Skeletal muscle cell (primary cell): ENCODE measurements at places on chromosomes 2 and 18.

- no peak for DNase-seq
Measured at GRCh38 chr2:137221797-137222492, 456.6 kb downstream of the THSD7B start.

GRCh38 chr2:79638954-79639353 lies 126.1 kb downstream of the CTNNA2 start:
- DNase-seq, result no peak

DNA sequence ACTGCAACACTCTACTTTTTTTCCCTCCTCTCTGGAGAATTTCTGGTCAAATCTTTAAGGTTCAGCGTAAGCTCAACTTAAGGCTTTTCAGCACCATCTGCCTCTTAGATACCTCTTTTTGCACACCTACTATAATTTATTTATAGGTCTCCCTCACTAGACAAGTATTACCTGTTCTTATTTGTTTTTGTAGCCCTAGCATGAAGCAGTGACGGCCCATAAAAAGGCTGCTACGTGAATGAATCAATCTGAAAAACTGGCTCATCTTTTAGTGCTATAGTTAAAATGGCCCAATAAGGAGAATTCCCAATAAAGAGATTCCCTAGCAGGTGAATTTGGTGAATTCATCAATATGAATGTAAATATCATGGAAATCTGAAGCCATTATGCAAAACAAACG lies 6.5 kb downstream of the RNF149 start:
- DNase-seq, result no peak

DNA sequence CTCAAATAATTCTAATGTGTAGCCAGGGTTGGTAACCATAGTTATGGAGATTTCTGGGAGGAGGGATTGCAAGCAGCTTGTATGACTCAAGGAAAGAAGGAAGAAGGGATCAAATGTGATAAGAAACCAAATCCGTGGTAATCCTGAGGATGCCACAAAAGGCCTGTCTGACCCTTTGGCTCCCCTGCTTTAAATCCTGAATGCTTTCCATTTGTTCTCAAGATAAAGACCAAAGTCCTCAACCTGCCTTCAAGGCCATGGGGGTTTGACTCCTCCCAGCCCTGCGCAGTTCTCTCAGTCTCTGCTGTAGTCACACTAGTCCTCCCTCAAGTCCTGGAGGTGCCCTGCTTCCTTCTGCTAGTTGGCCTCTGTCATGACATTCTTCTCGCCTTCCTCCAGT lies 74.0 kb downstream of the SUMO1 start:
- DNase-seq, result no peak

DNA sequence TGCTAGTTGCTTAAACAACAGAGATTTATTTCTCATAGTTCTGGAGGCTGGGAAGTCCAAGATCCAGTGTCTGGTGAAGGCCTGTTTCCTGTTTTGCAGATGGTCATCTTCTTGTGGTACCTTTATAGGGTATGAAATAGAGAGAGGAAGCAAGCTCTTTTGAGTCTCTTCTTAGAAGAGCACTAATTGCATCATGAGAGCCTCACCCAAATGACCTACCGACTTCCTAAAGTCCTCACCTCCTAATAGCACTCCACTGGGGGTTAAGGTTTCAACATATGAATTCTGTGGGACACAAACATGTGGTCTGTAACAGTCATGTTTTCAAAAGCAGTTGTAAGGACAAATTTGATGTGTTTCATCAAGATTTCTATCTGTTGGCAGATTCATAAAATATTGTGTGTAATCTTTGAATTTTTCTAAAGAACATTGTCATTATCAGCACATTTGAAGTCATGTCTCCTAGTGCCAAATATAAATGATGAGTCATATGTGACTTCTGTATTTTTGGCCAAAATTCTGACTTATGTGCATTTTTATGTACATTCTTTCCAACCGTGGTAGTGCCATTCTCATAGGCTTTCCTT lies 45.3 kb downstream of the CD28 start:
- no peak for DNase-seq

DNA sequence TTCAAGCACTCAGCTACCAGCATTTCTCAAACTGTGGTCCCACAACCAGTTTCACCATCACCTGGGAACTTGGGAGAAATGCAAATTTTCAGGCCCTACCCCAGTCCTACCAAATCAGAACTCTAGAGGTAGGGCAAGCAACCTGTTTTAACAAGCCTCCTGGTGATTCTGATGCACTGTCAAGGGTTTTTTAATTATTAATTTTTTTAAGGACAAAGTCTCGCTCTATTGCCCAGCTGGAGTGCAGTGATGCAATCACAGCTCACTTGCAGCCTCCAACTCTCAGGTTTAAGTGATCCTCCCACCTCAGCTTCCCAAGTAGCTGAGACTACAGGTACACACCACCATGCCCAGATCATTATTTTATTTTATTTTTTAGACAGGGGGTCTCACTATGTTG lies 7.8 kb downstream of the ACMSD start:
- no peak for DNase-seq

- DNase-seq, result no peak
Measured at GRCh38 chr2:62141142-62141740, 54.7 kb upstream of the B3GNT2 start.

DNA sequence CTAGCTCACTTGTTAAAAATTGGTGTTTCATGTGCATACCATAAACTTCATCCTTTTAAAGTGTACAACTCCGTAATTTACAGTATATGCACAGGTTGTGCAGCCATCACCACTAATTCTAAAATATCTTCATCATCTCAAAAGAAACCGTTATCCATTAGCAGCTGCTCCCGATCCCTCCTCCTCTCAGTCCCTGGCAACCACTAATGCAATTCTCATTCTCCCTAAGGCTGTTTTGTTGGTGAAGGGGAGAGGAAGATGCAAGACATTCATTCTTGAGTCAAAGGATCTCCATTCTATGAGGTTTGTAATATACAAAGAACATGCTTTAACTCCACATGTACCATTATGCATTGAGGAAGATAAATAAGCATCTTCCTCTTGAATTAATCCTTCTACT lies 48.6 kb downstream of the RNU4ATAC start:
- no peak for DNase-seq

DNA sequence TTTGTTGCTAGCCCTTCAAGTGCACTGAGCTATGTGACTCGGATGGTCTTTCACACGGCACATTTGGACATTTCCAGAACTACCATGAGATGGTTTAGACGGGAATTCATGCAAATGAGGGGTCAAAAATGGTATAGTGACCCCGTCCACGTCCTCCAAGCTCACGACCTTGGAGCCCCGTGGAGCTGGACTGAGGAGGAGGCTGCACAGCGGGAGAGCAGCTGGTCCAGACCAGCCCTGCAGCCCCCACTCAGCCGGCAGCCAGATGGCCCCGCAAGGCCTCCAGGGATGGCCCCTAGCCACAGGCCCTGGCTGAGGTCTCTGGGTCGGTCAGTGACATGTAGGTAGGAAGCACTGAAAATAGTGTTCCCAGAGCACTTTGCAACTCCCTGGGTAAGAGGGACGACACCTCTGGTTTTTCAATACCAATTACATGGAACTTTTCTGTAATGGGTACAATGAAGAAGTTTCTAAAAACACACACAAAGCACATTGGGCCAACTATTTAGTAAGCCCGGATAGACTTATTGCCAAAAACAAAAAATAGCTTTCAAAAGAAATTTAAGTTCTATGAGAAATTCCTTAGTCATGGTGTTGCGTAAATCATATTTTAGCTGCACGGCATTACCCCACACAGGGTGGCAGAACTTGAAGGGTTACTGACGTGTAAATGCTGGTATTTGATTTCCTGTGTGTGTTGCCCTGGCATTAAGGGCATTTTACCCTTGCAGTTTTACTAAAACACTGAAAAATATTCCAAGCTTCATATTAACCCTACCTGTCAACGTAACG lies 88.8 kb downstream of the EPAS1 start:
- peak; percentile 37 for DNase-seq

DNA sequence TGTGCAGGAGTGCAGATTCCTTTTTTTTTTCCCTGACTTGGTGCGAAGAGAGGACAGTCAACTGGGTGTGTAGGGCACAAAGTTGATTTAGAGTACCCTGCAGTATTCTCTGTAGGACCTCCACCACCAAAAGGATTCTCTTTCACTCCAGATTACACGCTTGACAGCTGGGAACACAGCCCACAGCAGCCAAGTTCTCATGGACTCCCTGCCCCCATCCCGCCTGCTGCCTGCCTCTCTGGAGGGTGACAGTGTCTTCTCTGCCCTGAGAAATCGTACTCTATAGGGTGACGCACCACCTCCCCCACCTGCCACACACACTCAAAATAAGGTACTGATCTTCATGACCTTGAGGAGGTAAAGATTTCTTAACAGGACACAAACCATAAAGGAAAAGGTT lies 26.6 kb upstream of the IHH start:
- no peak for DNase-seq

GRCh38 chr2:104734937-104735586 lies 118.9 kb upstream of the POU3F3 start:
- peak; percentile 6 for DNase-seq

DNA sequence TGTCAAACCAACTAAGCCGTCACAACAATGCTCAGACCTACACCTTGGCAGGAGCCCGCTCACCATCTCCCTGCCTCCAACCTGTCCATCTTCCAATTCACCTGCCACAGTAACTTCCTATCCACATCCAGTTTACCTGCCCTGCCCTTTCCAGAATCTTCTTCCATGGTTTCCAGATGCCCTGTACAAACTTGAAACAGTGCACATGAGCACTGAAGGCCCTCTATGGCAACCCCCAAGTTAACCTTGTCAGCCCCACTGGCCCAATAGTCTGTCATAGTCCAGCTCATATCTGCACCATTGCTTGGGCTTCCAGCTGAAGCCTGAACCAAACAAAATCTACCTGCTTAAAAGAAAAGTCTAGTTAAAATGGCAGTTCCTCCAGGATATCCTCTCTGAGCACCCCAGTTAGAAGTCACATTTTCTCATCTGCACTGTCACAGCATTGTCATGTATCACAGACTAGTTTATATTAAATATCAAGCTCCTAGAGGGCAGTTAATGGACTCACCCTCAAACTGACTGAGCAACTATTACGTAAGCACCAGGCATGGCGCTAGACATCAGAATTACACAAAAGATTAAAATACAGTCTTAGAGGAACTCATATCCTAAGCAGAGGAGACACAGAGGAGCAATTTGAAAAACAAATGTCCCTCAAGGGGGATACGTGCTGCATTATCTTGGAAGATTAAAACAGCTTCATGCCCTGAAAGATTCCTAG lies 11.6 kb downstream of the NFE2L2 start:
- no peak for DNase-seq

DNA sequence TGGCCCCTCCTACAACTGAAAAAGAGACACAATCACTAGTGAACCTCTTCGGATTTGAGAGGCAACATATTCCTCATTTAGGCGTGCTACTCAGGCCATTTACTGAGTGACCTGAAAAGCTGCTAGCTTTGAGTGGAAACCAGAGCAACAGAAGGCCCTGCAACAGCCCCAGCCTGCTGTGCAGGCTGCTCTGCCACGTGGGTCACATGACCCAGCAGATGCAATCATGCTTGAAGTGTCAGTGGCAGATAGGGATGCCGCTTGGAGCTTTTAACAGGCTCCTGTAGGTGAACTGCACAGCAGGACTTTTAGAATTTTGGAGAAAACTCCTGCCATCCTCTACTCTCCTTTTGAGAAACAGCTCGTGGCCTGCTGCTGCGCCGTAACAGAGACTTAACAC lies 578.6 kb upstream of the RAB6C start:
- no peak for DNase-seq

DNA sequence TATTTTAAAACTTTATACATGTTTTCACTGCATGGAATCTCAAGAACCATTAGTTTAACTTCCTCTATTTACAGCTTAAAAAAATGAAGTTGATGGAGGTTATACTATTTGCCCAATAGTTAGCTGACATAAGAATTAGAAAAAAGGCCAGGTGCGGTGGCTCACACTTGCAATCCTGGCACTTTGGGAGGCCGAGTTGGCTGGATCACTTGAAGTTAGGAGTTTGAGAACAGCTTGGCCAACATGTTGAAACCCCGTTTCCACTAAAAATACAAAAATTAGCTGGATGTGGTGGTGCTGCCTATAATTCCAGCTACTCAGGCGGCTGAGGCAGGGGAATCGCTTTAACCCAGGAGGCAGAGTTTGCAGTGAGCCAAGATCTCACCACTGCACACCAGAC lies 125.1 kb upstream of the CDH19 start:
- no peak for DNase-seq

DNA sequence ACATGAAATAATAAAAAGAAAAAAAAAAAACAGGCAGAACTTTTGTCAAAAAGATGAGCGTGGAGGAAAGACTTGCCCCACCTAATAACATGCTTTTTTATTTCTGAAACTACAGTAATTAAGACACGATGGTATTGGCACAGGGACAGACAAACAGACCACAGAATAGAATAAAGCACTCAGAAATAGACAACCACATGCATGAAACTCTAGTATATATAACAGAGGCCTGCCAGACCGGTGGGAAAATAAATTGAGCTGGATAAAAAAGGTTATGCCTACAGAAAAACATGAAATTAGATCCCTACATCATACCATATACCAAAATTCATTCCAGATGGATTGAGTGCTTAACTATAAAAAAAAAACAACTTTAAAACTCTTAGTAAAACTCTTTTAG lies 163.1 kb downstream of the NRP2 start:
- no peak for DNase-seq

- DNase-seq, result no peak
Measured at GRCh38 chr2:46651363-46652099, 172.2 kb downstream of the TMEM247 start.

GRCh38 chr2:124250433-124250832 lies 225.3 kb downstream of the CNTNAP5 start:
- DNase-seq, result no peak

DNA sequence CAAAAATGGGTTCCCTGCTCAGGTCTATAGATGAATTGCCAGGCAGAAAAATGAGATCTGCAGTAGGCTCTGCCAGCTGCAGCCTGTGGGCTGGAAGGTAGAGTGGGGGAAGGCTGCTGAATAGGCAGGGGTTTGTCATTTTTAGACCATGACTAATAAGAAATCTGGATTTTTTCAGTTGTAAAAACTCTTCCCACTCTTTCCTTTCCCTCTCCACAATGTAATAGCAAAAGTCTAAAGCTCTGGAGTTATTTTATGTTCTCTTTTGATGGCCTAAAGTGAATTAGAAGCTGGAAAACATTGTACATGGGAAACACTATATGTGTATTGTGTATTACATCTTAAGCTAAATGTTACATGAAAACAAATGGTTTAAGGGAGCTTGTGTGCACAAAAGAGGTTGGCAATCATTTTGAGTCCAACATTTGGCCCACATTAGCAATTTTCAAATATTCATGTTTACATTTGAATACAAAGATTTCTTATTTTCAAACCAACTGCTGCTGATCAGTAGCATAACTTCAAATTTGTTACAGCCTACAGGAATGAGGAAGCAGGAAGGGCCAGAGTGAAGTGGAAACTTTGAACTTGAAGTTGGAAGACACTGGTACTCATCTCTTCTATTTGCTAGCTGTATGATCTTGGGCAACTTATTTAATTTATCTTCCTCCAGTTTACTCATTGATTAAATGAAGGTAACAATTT lies 407.1 kb downstream of the SLC4A3 start:
- peak; percentile 47 for DNase-seq

GRCh38 chr18:60200558-60200957 lies 172.0 kb downstream of the MC4R start:
- no peak for DNase-seq

GRCh38 chr2:103868396-103868795 lies 985.5 kb upstream of the POU3F3 start:
- DNase-seq, result no peak

GRCh38 chr18:51437280-51438271 lies 240.1 kb upstream of the MEX3C start:
- DNase-seq, result no peak
